Activated CD4-positive, alpha-beta T cell treated with anti-CD3 and anti-CD28 coated beads, Interleukin-2, amount 10 ng/mL, durations not matched to agents 7 days and 5 days (primary cell): ENCODE measurements at places on chromosomes 2 and 18.

GRCh38 chr18:75201282-75202270 is 7.4 kb downstream of the PTGR3 start:
- no peak for DNase-seq

GRCh38 chr2:145919477-145919876 is 1399.6 kb upstream of the ZEB2 start:
- no peak for DNase-seq

GRCh38 chr2:235026649-235027557 is 75.1 kb downstream of the SH3BP4 start:
- no peak for DNase-seq

GRCh38 chr2:37767959-37768925 is 96.8 kb upstream of the CDC42EP3 start:
- DNase-seq = no peak

DNA sequence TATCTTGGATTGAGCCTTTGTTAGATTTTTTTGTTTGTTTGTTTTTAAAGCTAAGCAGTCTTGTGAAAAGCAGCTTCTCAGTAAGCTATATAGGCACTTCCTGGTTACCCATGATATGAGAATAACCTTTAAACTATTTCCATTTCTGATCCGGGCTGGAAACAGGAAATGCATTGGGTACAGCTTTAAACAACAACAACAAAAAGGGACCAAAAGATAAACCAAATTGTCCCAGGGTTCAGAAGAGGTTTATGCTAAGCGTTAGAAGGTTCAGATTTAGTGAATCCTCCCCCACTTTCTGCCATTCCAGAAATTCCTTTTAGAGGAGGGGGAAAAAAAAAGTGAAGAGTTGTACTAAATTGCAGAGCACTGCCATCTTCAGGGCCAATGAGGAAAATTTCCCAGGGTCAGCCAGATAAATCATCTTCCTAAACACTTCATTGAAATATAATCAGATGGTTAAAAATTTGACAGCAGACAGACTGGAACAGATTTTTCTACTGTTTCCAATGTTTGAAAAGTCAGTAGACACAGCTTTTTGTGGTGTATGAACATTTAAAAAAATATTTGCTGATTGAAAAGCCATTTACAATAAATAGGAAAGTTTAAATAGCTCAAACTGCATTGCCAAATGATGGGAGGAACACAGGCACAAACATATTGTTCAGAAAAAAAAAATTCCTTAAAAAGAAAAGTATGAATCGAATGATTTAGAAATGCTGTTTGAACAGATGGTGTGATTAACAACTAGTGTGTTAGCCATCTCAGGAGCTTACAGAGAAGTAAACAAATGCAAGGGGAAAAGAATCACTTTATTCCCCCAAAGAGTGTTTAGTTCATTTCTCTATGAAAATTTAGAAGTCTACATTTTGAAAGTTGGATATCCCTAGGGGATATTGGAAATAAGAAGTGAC is 189.9 kb upstream of the TANK start:
- no peak for DNase-seq

DNA sequence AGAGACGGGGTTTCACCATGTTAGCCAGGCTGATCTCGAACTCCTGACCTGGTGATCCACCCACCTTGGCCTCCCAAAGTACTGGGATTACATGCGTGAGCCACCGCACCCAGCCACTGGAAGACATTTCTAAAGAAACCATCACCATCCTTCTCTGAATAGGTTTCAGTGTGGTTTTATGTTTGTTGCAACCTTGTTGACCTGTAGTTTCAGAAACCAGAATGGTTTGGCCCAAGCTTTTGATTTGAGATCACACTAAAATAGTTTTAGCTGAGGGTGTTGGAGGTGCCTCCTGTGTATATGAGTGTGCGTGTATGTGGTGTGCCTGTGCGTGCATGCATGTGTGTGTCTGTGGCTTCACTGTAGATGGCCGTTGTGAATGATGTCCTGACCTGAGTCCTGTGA is 26.2 kb downstream of the INPP4A start:
- no peak for DNase-seq

GRCh38 chr18:2471523-2471922 is 99.8 kb downstream of the METTL4 start:
- DNase-seq = no peak

DNA sequence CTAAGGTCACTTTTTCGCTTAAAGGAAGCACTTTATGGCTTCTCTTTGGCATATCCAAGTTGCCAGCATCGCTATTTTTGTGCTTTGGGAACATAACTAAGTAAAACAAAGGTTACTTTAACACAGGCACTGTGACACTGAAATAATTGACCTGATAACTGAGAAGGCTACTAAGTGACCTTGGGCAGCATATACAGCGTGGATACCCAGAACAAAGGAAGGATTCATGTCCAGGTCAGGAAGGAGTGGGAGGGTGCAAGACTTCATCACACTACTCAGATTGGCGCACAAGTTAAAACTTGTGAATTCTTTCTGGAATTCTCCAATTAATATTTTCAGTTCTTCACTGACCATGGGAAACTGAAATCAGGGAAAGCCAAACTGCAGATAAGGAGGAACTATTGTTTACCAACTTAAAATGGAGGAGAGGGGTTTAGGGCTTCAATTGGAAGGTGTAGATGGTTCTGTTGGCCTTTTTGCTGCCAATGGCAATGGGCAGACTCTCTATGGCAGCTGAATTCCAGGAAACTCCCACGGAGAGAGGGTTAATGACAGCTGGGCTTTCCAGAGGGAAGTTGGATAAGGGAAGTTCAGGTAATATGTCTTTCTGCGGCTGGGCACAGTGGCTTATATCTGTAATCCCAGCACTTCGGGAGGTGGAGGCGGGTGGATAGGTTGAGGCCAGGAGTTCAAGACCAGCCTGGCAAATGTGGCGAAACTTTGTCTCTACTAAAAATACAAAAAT is 45.3 kb downstream of the COMMD1 start:
- no peak for DNase-seq

GRCh38 chr2:144358979-144359541 is 160.9 kb downstream of the ZEB2 start:
- no peak for DNase-seq

- DNase-seq = peak; percentile 33
Measured at GRCh38 chr2:30139131-30139870, 7.5 kb upstream of the YPEL5 start.

- no peak for DNase-seq
Measured at GRCh38 chr18:74376523-74376922, 60.9 kb downstream of the C18orf63 start.

DNA sequence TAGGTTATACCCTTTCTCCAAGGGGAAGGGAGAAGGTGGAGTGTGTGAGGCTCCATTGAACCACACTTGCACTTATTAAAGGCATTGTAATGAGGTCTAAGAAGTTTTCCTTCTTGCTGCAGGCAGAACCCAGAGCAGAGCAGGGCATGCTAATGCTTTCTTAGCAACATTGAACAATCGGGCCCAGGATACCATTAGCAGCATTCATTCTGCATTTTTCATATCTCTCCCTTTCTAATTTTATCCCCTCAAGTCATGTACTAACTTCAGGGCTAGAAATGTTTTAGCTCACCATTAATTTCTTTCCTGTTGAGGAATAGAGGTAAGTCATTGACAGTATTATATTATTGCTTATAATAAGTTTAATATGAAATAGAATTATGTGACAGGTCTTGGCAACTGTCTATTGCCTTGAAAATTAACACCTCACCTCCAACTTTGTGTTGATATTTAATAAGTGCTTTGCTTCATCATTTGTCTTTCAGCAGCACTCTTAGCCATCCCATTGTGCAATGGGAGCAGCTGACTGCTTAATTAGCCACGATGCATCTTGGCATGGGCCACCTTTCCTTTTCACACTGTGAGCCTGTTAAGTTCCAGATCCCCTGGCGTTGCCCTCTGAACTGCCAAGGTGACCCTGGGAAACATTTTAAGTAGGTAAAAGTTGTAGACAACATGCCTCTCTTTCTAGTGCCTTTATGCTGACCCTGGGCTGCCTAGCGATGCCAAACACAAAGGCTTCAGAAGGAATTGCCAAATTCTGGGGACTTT is 300.8 kb upstream of the MEX3C start:
- no peak for DNase-seq

GRCh38 chr2:85273738-85274731 is 53.8 kb downstream of the TGOLN2 start:
- no peak for DNase-seq

DNA sequence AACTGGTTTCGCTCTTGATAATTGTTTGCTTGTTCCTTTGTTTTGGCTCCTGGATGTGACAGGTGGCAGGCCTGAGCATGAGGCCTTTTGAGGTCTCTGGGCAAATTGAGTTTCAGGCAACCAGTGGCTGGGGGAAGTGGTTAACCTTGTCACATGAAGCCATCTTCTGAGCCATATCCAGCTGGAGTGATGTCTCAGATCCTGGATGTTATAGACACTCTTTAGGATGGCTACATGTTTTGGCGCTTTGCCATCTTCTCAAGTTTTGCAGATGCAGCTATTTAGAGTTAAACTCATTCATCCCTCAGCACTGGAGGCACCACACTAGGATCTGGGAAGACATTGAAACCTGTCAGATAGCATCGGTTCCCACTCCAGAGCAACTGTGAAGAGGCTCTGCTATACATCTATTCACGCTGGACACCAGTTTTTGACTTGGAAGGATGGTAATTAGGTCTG is 25.3 kb upstream of the TACR1 start:
- no peak for DNase-seq

- DNase-seq = no peak
Measured at GRCh38 chr2:152520759-152521158, 185.8 kb downstream of the FMNL2 start.

DNA sequence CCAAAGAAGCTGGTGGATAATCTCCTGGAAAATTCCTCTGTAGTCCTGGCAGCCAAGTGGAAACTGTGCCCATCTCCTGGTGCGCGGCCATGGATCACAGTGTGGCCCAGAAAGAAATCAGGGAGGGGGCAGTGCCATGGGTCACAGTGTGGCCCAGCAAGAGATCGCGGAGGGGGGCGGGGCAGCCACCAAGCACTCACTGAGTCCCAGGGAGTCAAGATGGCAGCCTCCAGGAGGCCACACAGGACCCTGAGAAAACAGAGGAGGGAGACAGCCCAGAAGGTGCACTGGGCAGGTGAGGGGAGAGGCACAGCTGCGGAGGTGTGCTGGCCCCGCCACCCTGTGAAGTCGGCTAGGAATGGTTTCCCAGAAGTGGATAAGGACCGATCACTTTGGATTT is 8.1 kb upstream of the ATP6V1B1 start:
- no peak for DNase-seq

- no peak for DNase-seq
Measured at GRCh38 chr2:20484810-20485611, 38.1 kb downstream of the RHOB start.

DNA sequence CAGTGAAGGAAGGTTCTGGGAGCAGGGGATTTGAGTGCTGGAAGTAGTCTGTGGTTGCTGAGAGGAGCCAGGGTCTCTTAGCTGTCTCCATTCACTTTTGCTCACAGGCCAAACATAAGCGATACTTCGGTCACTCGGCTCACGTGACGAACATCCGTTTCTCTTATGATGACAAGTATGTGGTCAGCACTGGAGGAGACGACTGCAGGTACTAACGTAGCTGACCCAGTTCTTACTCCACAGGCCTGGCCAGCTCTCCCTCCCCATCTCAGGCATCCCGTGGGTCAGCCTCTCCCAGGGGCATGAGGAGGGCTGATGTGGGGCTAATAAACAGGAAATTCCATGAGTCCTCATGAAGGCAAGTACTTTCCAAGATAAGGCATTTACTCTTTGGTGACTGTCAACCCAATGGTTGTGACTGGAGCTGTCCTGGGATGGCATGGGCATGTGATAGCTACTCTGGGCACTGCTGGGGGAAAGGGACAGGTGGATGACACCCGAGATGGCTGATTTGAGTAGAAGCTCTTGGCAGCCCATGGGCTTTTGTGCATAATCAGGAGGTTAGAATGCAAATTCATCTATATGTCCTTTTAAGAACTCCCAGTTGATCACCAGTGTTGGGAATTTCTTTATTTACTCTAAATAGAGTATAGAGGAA is 81.6 kb downstream of the RTN4 start:
- DNase-seq = no peak

- DNase-seq = no peak
Measured at GRCh38 chr2:200300638-200301314, 5.7 kb upstream of the SPATS2L start.

DNA sequence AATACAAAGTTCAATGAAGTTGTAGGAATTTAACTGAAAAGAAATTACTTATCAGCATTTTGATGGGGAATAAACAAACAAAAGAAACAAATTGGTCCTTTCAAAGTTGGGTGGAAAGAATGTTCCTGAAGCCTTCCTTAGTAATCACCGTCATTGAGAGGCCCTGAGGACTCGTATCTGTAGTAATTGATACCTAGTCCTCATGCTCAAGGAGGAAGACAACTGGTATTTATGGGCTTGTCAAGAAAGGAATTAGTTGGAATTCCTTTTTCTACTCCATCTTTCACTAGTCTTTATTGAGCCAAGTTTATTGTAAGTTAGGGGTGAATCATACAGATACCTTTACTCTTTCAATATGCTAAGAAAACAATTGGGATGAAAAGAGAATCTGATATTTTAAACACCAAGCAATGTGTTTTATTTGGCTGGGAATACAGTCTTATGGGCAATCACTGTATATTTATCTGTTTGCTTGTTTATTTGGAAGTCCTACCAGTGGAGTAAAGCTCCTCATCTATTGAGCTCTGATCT is 324.8 kb downstream of the ARHGAP15 start:
- DNase-seq = no peak

- DNase-seq = no peak
Measured at GRCh38 chr2:47403609-47404193, 745 bp downstream of the MSH2 start.

DNA sequence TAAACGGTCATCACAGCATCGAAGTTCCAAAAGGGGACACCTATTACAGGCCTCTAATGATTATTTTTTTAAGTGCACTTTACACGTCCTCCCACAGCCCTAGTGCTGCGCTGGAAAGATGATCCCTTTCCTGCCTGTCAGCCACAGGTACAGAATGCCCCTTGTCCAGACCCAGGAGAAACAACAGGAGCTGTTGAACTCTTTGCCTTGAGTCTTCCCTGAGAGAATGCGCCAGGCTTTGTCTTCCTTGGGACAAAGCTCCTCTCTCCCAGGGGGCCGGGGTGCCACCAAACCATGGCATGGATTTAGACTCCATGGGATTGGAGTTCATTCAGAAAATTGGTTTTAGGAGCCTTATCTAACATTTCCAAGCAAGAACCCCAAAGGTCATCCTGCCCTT is 319.0 kb upstream of the SOX11 start:
- DNase-seq = no peak

GRCh38 chr18:45290364-45290763 is 324.9 kb upstream of the SLC14A2 start:
- DNase-seq = no peak

DNA sequence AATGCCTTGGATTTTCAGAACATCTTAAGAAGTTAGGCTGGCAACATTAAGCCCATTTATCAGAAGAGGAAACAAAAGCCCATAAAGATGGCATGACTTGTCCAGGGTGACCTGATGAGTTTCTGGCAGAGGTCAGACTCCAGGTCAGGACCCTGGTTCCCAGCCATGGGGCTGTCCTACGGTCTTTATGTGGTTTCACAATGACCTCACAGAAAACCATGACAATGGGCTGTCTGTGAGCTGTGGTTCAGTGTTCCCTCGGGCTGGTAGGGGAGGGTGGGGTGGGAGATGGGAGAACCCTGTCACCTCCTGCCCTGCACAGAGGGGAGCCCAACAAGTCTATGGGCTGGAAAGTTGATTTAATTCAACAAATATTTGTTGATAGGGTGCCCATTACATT is 101.8 kb downstream of the LOXHD1 start:
- no peak for DNase-seq
